ENCODE measurements at places on chromosomes 5 and 9.

- no peak for DNase-seq
These were observed 12.7 kb downstream of the TSPAN17 start for GRCh38 chr5:176659860-176660461.

GRCh38 chr5:108543486-108543885, 161.6 kb upstream of the FBXL17 start:
- no peak for DNase-seq

- DNase-seq, result no peak
These were observed 3.9 kb downstream of the MEGF9 start for GRCh38 chr9:120710110-120710981.

DNA sequence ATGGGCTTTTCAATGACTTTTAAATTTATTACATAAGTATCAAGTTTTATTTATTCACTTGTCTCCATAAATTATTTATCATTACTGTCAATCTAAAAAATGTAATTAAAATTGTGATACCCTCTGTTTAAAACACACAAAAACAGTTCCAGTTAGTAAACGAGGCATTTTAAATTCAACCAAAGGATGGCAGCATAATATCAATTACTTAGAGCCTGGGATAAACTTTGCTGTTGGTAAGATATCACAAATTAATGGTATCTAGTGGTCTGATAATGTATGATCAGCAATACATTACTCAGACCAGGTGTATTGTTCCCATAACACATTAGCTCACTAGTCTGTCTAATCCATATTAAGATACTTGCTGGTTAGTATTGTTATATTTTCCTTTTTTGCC, 9.6 kb upstream of the IFNE start:
- no peak for DNase-seq

- DNase-seq, result no peak
These were observed 284.1 kb downstream of the CTNND2 start for GRCh38 chr5:11620172-11620571.

DNA sequence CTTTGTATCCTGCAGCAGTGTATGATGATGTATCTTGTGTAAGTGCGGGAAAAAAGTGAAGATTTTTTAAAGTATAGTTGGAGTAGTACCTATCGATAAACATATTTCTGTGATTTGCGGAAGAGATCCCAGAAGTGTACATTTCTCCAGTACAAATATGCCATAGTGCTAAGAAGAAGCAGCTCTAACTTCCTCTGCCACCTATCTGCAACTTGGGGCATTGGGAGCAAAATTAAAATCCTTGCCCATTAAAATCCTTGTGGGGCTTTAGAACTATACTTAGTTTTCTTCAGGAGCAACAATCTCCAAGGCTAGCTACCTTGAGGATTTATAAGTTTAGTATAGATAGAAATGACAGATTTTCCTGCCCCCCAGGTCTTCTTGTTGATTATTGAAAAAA, 123.7 kb downstream of the VCAN start:
- DNase-seq, result no peak

DNA sequence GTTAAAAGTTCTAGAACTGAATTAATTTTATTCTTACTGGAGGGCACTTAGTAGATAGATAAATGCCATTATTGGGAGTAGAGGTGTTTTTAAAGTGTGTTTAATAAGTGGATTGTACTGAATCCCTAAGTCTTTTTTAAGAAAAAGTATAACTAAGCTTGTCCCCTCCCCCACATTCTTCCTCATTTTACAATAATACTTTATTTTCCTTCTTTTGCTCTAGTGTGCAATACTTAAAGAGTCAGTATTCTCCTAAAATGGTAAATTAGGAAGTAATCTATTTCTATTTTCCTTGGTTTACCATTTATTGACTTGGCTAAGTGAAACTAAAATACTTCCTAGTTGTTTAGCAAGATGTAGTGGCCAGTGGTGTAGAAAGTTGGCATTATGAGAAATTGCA, 11.6 kb downstream of the UBLCP1 start:
- no peak for DNase-seq

DNA sequence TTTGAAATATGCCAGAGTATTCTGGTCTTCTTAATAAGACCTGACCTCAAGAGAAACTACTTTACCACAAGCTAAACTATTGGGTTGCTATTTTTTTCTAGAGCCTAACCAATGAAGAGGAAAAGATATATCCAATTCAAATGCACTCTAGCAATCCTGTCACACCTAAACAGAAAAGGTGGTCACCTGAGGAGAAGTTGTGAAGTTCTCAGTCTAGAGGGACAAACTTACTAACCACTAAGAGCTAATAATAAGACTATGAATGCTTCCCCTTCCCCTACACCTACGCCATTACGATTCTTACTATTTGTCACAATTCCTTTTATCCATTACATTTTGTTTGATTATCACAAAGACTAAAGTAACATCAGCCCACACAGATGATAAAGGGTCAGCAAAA, 29.7 kb downstream of the RLN2 start:
- DNase-seq, result no peak

DNA sequence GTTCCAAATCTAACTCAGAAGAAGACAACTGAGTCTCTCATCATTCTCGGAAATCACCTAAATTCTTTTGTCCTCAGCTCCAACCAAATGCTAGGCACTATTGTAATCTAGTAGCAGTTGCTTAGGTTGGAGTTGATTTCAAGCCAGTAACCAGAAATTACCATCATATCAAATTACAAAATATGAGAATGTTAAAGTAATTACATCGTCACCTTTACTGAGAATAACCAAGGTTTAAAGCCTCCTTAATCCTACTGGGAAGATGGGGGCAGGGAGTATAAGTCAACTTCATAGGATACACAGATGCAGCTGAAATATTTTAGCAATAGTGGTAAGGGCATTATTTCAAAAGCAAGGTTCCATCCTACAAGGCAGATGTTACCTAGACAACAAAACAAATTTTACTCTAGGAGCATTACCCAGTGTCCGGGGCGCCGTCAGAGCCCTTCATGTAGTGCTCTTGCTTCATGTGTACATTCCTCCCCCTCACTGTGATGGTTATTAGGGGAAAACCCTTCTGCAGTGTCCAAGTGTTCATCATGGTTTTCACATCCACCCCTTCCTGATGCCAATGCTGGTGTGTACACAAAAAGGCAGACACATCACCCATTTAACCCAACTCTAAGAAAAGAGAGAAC, 19.5 kb downstream of the ERAP1 start:
- no peak for DNase-seq

DNA sequence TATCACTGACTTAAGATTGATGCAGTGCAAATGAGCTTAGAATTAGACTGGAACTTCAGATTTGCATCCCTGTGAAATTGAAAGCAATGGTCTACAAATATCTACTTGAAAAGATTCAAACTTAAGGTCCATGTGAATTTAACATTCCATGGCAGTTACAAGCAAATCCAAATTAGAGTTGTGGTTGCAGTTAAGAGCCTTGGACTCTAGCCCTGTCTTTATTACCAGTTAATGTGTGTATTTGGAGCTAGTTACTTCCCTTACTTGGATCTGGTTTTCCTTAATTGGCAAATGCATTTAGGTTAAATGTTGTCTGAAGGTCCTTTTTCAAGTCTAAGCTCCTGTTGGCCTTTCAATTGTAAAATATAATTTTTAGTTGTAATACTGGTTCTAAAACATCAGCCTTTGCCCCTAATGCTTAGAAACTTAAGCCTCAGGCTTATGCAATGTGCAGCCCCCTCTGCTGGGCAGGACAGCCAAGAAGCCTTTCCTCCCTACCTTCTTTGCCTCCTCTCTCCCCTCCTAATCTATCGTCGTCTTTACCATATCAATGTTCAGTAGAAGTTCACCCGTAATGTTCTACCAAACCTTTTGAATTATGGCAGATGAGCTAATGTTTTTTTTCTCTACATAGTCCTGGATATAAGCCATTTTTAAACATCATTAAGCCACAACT, 59.5 kb downstream of the ERMP1 start:
- DNase-seq, result no peak

GRCh38 chr5:180471866-180472265, 22.3 kb upstream of the CNOT6 start:
- peak; percentile 33 for DNase-seq

DNA sequence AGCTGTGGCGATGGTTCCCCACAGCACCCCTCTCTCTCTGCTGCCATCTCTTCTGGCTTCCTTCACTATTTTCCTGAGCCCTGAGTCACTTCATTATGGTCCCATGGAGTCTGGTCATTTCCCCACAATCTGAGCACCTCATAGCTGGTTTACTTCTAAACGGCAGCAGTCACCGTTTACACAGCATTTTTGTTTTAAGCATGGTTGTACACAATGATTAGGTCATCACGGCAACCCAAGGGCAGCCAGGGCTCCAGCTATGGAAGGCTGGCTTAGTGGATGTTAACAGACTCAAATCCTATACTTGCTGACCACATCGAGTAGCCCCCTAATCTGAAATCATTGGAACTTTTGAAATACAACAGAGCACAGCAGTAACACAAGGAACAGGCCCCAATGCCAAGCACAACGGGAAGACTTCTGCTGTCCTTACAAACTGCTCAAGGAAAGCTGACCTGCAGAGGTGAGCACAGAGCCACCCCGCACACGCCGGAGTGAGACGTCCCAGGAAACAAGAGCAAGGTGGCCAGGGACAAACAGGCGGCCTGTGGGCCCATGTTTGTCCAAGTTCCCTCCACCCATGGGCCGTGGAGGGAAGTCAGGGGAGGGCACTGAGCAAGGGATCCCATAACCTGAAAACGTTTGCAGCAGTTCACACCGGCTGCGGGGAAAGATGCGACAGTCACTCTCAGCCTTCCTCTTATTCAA, 22.9 kb downstream of the CAMSAP1 start:
- peak; percentile 36 for DNase-seq

DNA sequence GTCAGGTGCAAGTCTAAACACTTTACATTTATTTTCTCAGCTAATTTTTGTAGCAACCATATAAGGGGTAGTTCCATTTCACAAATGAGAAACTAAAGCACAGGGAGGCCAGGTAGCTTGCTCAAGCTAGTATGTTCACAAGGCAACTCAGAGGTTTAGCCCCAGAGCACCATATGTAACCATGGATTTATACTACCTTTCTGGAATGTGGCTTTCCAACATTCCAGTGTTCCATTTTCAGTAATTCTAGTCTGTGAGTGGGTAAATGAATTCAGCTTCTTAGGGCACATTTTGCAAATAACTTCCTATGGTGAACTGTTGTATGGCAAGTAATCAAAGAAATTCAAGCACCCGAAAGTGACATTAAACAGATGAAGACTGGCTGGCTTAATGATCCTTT, 25.0 kb upstream of the CAST start:
- DNase-seq, result no peak

DNA sequence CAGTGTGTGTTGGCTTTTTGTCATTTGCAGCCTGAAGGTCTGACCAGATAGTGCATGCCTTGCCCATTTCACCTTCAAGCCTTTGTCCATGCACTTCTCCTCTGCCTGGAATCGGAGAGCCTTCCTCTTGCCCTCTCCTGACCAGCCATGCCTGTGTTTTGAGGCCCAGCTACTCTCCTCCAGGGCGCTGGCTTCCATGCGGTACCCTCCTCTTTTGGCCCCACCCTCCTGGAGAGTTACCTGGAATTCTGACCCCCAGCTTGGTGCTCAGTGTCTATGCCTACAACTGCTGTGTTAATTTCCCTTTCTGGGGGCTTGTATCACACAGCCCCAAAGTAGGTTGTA, 52.5 kb downstream of the CXXC5 start:
- no peak for DNase-seq

DNA sequence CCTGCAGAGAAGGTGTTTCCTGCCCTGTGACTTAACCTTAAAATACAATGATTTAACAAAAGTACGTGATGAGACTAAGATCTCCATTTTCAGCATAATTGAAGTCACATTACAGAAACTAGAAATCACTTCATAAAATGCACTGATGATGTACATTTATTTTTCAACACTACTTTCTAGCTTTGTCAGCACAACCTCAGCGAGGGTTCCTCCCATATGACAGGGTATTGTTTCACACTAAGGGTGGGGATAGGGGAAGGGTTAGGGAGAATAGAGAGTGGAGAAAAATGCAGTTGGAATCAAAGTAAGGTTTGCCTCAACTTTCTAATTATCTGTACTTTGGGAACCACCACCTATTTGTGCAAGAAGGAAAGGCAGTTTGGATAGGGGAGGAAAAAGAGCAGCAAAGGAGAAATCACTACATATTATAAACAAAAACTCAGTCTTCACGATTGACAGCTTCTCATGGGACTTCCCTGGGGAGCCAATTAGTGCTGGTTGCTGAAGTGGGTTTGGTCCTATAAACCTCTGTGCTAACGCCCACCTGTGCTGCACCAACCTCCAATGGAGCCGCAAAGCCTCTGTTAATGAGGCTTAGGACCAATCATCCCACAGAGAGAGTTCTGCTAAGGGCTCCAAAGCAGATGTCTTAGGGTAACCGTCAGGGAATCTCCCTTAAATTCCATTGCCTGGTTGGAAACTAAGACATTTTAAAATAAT, 369.2 kb upstream of the PDE4D start:
- DNase-seq, result no peak

- no peak for DNase-seq
These were observed 63.0 kb upstream of the SELENOP start for GRCh38 chr5:42874621-42875198.

DNA sequence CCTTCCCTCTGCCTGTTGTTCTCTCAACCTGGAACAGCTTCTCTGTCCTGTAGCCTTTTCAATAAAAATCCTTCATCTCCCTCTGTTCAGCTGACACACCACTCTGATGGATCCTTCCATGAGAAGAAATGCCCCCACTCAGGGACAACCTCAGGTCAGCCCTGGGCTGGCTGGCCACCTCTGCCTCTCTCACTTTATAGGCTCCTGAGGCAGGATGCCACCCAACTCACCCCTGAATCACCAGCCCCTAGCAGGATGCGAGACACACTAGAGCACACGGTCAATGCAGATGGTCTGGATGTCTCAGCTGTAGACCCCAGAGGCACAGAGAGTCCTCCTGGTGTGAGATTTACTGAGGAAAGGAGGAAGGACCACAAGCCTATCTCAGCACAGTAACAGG, 93.8 kb downstream of the GABBR2 start:
- DNase-seq, result peak; percentile 11

- peak; percentile 55 for DNase-seq
These were observed 16.0 kb upstream of the JADE2 start for GRCh38 chr5:134509308-134510040.

GRCh38 chr5:137564398-137564961, 65.4 kb upstream of the SPOCK1 start:
- no peak for DNase-seq

DNA sequence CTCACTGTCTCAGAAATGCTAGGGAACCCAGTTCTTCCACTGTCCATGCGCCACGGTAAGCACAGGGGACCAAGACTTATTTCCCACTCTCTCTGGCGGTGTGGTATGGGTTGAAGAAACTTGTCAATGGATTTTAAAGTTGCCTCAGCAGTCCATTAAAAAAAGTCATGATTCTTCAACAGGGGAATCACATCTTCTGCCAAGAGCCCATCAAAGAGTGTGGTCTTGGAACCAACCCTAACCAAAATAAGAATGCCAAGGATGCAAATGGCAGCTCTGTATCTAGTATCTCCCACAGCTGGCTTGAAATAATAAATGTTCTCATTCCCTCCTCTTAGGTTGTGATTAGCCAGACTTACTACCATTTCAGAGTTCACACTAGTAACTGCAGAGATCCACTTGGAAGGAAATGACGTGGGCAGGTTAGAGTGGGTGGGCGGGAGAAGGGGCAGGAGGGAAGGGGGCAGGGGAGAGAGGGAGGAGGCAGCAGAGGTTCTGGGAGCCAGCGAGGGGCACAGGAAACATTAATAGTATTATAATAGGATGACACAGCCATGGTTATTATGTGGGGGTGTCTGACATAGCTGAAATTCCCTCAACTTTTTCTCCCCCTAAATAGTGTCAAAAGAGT, 17.6 kb downstream of the PTCH1 start:
- DNase-seq, result no peak

Measured in RWPE2 (cell line).